ENCODE measurements at places on chromosomes 3 and 15.

DNA sequence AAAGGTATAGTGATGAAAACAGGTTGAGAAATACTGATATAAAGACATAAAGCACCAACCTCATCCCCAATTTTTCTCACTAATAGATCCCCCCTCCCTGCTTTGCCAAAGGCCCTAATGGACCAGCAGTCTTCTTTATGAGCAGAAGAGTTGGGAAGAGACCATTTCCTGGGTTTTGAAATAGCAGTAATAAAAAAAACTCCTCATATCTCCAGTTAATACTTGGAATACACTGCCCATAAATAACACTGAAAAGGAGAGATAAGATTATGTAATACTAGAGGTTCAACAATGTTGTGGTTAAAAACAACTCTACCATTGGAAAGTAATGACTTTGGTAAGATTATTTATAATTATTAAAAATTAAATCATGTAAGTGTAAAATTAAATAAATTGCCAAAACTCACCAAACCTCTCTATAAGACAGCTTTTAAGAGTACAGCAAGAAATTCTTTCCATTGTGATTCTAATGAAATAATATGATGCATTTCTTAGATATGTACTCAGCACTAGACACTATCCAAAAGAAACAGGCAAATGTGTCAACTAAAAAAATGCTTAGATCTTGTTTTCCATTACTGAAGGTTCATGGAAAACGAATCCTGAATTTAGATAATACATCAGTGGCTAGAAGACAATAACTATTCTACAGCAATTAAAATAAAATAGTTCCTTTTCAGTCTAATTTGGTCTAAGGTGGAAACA, 88.2 kb downstream of the FAIM start:
- no peak for DNase-seq

- no peak for DNase-seq
These were observed 8.0 kb downstream of the POC1A start for GRCh38 chr3:52146189-52146588.

GRCh38 chr15:90062023-90062442, 40.2 kb downstream of the IDH2 start:
- no peak for DNase-seq

DNA sequence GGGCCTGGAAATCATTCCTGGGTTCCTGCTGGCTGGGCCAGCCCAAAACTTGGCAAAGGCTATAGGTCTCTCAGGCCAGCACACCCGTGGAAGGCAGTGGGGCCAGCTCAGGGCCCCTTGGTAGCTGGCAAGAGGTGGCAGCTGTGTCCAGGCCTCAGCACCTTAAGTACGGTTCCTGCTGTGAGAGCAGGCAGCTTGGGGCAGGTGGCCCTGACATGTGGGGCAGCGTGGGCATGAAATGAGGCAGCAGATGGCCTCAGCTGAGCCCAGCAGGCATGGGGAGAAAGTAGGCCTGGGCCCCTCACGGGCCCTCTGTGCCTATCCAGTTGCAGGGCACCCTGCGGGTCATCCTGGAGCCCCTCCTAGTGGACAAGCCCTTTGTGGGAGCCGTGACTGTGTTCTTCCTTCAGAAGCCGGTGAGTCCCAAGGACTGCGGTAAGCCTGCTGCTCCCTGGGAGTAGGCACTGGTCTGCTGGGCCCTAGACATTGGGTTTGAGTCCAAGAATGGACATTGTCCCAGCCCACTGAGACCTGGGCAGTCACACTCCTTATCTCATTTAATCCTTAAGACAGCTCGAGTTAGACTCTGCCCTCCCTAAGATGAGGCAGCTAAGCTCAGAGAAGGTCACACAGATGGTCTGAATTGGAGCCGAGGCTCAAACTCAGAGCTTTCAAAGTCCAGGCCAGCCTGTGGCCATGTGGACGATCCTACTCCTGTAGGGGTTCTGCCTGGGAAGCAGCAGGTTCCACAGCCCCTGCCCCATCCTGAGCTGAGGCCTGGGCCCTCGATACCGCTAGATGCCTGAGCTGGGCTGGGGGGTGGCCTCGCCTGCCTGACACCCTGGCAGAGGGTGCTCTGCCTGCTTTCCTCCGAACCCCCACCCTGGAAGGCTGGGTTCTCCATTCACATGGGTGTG, 25.5 kb downstream of the ESYT3 start:
- DNase-seq, result no peak

DNA sequence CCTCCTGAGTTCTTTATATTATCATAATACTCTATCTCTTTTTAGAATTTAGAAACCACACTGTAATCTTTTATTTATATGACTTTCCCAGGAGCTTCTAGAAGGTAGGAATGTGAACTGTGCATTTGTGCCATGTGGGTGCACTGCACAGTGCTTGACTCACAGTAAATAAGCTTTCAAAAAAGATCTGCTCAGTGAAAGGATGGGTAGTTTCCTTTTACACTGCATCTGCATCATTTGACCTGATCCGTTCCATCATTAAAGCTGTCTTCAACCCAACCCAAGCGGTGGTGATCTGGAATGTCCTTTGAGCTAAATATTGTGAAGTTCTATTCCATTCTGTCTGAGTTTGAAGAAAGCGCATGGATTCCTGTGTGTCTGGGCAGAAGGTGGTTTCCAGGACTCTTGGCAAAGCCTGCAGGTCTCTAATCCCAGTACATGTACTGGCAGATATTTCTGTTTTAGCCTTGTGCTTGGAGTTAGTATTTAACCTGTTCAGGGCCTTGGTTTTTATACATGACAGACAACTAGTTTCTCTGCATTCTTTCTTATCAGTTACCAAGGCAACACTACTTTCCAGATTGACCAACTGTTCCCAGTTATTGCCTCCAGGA, 96.7 kb downstream of the DHX30 start:
- no peak for DNase-seq

DNA sequence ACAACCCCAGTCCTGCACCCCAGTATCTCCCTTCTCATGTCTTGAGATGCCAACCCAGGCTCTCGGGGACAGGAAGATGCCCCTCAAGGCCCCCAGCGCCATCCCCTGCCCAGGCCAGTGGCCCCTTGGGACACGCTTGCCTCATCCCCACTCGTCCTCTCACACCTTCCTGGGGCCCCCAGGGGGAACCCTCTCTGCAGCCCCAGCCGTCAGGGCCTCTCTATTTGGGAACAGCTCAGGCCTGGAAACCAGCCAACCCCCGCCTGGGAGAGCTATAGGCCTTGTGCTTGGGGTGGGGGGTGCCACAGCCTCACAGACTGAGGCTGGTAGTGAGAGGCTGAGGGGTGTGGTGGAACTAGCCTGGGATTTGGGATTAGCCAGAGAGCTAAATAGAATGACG, 7.8 kb downstream of the LINGO1 start:
- DNase-seq, result no peak

DNA sequence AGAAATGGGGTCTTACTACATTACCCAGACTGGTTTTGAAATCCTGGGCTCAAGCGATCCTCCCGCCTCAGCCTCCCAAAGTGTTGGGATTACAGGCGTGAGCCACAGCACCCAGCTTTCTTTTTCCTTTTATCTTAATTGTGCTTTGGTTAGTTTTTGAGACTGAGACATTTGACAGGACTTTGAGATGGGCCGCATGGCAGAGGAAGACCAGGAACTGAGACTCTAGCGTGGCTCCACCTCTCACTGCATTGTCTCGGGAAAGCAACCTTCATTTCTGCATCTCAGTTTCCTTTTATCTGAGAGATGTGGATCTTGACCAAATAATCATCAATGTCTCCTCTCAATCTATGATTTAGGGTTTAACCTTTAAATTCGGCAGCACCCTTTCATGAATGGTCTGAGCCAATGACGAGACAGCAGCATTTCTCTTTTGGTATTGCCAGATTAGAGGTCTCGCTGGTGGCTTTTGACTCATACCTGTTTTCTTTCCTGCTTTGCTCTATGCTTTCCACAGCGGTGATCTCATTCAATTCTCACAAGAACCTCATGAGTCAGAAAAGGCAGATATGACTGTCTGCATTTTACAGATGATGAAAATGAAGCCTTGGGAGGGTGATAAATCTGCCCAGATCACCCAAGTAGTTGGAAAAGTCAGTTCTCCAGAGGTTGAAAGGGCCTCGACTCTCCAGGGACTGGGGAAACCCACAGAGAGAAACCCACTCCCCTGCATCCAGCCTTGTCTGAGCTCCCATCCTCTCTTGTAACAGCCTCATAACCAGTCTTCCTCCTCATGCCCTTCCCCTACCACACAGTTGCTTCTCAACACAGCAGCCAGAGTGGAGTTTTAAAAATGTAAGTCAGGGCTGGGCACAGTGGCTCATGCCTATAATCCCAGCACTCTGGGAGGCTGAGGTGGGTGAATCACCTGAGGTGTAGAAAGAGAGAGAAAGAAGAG, 84.8 kb upstream of the FOXB1 start:
- DNase-seq, result peak; percentile 7

GRCh38 chr3:183283886-183284285, 30.8 kb downstream of the B3GNT5 start:
- no peak for DNase-seq

- no peak for DNase-seq
These were observed 43.1 kb upstream of the SACM1L start for GRCh38 chr3:45646051-45646585.

- no peak for DNase-seq
These were observed 263.4 kb upstream of the WNT5A start for GRCh38 chr3:55750525-55750924.

GRCh38 chr15:56672721-56673120, 60.6 kb downstream of the ZNF280D start:
- DNase-seq, result no peak

GRCh38 chr3:142993958-142994442, 7.4 kb upstream of the U2SURP start:
- peak; percentile 69 for DNase-seq
